ENCODE measurements at places on chromosomes 2 and 18.

GRCh38 chr2:190466819-190467446 lies 58.8 kb downstream of the MFSD6 start:
- no peak for DNase-seq

GRCh38 chr2:219656526-219656925 lies 29.1 kb downstream of the SLC4A3 start:
- DNase-seq = no peak

DNA sequence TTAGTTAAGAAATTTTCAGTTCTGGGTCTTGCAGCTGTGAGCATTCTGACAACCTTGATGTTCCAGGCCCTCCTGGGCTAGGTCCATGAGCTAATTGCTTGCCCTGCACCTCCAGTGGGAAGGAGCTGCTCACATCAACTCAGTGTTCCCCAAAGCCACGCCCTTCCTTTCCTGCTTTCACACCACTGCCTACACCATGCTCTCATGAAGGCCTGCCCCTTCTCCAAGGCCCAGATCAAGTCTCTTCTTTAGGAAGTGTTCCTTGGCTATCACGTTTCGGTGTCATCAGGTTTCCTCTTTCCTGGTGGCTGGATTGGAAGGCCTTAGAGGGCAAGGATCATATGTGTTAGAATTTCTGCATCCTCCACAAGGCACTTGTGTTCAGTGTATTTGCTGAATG lies 18.8 kb downstream of the TMEM127 start:
- DNase-seq = no peak

- no peak for DNase-seq
Observed at GRCh38 chr18:54192900-54193299, 31.6 kb downstream of the MBD2 start.

GRCh38 chr2:203759690-203760365 lies 53.4 kb downstream of the CD28 start:
- DNase-seq = no peak

- no peak for DNase-seq
Observed at GRCh38 chr2:8255448-8255800, 426.4 kb upstream of the ID2 start.

DNA sequence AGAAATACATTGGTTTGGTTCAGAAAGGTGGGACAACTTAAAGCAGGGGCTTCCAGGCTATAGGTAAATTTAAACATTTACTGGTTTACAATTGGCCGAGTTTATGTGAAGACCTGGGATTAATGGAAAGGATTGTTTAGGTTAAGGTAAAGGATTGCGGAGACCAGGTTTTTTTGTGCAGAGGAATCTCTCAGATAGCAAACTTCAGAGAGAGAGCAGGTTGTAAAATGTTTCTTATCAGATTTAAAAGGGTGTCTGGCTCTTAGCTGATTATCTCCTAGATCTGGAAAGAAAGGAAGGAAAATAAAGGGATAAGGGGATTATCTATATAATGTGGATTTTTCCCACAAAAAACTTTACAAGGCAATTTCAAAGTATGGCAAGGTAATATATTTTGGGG lies 101.3 kb downstream of the LCLAT1 start:
- no peak for DNase-seq

DNA sequence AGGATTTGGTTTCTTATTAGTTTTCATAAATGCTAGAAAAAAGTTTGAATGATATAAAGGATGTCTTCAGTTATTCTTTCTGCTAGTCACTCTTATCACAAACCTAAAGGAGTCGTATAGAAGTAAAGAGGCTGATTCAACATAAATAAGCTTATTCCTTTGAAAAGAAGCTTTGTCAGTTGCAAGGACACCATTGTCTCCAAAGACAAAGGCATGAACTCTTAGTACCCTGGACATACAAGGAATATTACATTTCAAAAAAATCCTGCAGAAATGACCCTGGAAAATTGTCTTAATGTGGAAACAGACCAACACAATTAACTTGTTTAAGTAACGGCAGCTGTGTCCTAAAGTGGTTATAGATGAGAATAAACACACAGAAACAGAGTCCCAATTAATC lies 528.0 kb downstream of the CPS1 start:
- DNase-seq = no peak

GRCh38 chr18:2969695-2970094 lies 43.2 kb downstream of the LPIN2 start:
- no peak for DNase-seq

- no peak for DNase-seq
Observed at GRCh38 chr2:206614811-206615210, 27.5 kb upstream of the FAM237A start.

DNA sequence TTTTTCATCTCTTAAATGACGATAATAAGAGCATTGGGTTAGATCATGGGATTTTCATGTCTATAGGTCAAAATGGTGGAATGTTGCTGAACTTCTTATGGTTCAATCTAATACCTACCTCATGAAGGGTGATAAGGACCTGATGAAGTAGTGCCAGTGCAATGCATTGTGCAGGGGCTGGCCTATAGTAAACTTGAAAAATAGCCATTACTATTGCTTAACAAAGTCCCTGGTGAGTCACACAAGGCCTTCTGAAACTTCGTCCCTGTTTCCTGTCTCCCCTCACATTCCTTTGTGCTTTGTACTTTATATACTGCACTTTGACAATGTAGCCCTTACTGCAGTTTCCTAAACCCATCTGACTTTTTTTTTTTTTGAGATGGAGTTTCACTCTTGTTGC lies 515.9 kb downstream of the SLC4A3 start:
- DNase-seq = no peak

DNA sequence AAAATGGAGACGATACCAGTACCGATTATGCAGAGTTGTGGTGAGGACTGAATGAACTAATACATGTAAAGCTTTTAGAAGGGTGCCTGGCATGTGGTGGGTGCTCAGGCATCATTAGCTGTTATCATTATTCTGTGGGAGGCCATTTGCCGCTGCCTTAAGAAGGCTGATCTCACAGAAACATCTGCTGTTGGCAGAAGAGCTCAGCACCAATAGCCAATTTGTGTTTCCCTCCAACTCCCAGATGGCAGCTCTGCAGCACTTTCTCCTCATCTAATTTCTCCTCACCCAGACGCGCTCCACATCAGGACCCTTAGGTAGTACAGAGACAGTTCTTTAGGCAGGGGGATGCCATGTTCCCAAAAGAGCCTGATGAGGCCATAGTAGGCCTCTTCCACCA lies 15.8 kb upstream of the CYP1B1 start:
- no peak for DNase-seq

GRCh38 chr2:30695749-30696148 lies 111.5 kb downstream of the CAPN13 start:
- DNase-seq = no peak

- DNase-seq = no peak
Observed at GRCh38 chr18:54843314-54843713, 15.0 kb downstream of the RAB27B start.

DNA sequence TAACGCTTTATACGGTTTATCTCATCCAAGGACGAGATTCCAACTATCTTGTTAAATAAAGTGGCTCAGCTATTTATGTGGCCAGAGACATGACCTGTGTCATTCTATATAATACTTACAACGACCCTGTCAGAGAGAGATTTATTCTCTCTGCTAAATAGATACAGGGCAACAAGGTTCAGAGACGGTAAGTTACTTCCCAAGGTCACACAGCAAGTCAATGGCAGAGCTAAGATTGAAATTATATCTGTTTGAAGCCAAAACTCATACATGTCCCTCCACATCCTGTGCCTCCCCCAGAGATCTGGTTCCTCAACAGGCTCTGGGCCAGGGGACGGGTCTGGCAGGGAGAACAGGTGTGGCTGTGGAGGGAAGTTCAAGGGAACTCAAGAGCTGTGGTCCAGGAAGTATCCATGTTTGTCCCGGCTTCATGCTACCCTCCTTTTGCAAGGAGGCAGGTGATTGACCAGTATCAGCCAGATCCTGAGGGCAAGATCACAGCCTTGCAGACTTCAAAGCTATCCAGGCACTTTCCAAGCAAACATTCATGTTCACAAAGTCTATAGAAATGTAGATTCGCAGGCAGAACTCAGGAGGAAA lies 99.8 kb downstream of the CAPN13 start:
- no peak for DNase-seq

DNA sequence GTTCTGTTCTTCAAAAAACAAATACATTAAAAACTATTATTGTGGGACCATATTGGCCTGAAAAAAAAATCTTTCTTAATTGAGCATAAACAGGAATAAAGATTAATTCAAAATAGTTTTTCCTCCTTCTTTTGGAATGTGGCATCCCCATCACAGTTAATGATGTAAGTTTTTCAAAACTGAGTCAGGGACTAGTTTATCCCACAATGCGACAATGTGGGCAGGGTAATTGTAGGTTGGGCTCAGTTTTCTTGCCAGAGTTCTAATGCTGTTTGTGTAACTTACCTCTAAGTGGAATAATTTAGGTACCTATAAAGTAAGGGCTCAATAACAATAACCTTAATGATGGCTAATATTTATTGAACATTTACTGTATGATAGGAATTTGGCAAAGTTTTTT lies 82.0 kb downstream of the PMS1 start:
- DNase-seq = no peak

- DNase-seq = no peak
Observed at GRCh38 chr2:18999198-18999597, 359.2 kb downstream of the OSR1 start.

DNA sequence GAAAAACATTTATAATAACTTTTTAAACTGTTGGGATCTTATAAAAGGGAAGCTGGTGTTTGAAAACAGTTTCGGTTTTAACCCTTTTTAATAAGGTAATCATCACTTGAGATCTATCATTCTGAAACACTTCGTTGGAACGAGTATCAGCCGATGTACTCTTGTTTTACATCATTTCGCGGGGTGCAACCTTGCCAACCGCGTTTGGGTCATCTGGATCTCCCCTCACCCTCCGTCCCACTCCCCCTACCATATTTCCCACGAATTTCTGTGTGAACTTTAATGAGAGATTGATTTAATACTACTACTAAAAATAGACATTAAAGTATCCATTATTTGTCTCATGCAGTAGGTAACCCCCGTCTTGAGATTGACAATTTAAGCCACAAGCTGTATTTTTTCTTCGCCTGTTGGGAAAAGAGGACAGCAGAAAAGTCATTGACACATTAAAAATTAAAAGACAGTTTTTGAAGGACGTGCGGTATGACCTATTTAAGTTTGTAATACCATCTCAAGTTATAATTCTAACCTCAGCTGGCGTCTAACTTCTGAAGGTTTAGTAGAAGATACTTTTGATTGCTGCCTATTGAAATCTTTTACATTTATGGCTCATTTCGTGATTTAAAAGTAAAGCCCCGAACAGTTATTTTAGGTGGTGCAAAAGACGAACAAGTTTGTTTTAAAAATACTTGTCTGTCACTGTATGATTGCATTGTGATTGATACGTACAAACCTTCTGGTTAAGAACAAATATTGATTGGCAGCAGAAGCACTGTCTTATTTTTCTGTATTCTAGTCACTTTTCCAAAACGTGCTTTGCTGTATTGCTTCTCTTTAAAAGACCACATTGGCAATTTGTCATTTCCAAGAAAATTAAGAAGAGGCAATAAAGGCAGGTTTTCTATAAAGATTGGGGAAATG lies 1.5 kb downstream of the CREB1 start:
- DNase-seq = no peak

DNA sequence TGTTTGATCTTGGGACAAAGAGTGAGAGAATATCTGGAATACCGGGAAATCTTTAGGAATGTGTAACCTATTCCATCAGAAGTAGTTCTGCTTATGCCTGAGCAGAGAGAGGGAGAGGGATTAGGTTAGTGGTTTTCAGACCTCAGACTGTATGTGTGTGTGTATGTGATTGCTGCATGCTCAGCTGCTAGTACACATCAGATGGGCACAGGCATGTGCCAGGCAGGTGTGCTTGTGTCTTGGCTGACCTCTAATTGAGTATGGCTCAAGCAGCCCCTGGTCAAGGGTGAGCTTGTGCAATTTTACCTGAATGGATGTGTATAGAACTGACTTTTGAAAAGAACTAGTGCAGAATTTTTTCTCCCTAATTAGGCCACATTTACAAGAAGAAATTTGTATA lies 91.2 kb downstream of the INSIG2 start:
- DNase-seq = no peak

DNA sequence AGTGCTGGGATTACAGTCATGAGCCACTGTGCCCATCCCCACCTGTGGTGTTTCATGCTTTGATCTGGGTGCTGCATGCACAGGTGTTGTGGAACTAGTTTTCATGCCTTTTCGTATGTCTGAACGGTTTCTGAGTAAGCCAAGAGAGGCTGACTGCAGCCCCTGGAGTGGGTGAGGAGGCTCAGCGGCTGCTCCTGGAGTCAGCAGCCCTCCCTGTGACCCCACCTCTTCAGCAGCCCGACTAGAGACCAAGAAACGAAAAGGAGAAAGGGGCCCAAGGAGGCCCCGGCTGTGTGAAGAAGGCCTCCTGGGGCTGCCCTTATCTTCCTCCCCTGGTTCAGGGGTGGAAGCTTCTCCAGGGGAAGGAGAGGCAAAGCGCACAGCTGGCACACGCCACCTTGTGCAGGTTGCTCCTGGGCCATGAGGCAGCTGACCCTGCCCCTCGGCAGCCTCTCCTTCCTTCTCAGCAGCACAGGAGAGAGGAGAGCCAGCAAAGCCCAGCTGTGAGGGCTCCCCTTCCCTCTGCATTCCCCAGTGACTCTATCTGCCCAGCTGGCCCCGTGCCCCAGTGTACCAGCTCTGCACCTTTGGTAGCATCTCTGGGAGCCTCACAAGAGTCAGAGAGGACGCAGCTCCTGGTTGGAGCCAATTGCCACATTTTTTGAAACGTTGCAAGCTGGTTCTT lies 182.5 kb upstream of the HS6ST1 start:
- DNase-seq = no peak

GRCh38 chr2:96751800-96752199 lies 8.9 kb upstream of the CNNM4 start:
- DNase-seq = no peak

DNA sequence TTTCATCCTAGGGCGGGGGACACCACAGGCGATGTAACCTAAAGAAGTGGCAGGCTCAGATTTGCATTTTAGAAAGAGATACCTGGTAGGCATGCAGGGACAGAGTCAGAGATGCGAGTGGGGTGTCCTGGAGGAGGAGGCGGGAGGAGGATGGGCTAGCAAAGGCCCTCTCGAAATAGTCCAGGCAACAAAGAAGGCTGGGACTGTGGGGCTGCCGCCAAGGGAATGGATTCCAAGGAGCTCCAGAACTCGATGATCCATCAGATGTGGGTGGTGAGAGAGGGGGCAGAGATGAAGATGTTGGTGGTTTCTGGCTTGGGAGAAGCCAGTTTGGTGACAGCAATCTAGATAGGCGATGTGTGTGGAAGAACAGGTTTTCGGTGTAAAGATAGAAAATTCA lies 12.5 kb upstream of the INPP5D start:
- DNase-seq = no peak

DNA sequence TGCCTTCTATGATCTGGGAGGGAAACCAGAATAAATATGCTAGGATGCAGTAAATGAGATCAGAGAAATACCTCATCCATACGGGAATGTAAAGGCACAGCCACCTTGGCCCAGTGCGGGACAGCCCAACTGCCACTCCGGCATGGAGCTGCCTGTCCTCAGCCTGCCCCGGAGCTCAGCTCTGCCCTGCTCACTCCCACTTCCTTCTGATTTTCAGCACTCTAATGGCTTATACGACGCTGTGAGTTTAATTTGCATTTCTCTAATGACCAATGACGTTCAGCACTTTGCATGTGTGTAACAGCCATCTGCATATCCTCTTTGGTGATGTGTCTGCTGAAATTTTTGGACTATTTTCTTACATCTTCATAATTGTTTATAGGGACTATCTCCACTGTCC lies 172.5 kb upstream of the RAB6C start:
- no peak for DNase-seq

Measured in NCI-H1417 treated with DMSO at 0.1 percent for 48 hours (cell line).